ENCODE measurements at places on chromosomes 7 and 10.

DNA sequence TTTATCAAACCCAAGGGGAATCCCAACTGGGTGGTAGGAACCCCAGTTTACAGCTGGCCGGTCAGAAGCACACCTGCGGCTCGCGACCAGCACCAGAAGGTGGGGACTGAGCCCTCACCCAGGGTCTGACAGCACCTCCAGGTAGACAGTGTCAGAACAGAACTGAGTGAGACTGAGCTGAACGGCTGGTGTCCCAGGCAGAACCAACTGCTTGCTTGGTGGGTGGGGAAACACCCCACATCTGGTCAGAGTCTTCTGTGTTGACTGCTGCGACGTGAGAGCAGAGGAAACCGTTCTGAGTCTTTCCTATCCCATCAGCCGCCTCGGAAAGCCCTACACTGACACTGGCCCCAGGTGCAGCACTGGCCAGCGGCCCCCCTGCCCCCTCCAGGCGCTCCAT lies 160.7 kb downstream of the MAD1L1 start:
- H3K36me3 ChIP-seq: peaks cover 4% of the 10 kb centered on the region
- H3K27me3 ChIP-seq: no peaks in the 10 kb centered on the region
- H3K4me3 ChIP-seq: no peak overlapping the region

DNA sequence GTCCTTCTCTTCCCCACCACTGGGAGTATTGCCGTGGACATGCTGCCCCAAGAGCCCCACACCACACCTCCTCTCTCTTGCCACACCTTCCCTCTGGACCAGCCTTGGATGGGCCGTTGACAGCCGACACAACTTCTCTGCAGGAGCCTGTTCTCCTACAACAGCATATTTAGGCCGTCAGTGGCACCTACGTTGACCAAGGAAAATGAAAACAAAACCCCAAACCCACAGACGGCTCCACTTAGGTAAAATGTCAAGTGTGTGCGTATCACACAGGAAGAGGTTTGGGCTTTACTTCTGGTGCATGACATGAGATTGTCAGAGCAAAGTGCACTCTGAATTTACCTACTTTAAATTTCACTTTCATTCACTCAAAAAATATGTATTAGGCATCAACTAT lies 246.6 kb downstream of the ZMYND11 start:
- no peak for DNase-seq
- H3K4me3 ChIP-seq: no peak overlapping the region
- no peaks in the 10 kb centered on the region for H3K27me3 ChIP-seq
- no peak overlapping the region for H3K27ac ChIP-seq
- H3K36me3 ChIP-seq: no peaks in the 10 kb centered on the region

GRCh38 chr10:63760034-63760707 lies 239.0 kb downstream of the REEP3 start:
- DNase-seq: no peak
- H3K4me1 ChIP-seq: no peaks in the 10 kb centered on the region
- no peak overlapping the region for H3K27ac ChIP-seq
- no peak overlapping the region for H3K4me3 ChIP-seq
- no peaks in the 10 kb centered on the region for H3K36me3 ChIP-seq

- H3K4me3 ChIP-seq: no peak overlapping the region
- no peak overlapping the region for H3K27ac ChIP-seq
- no peaks in the 10 kb centered on the region for H3K27me3 ChIP-seq
- no peak for DNase-seq
- no peaks in the 10 kb centered on the region for H3K36me3 ChIP-seq
- H3K4me1 ChIP-seq: no peaks in the 10 kb centered on the region
Measured at GRCh38 chr10:58662314-58662713, 149.6 kb downstream of the BICC1 start.

DNA sequence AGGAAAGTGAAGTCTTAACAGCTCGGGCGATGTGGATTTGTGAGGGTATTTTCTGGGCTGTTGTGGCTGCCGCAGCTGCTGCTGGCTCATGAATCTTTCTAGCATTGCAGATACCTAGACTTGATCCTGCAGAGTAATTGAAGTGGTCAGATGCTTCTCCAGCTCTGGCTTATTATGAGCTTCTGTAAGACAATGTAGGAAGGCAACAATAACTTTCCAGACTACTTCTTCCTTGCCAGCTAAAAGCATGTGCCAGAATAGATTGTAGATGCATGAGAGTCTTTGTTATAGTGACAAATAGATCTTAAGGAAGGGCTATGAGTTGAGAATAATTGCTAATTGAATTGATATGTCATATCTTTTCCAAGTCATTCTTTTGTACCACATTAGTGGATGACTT lies 461.4 kb upstream of the POT1 start:
- no peaks in the 10 kb centered on the region for H3K27me3 ChIP-seq
- no peak overlapping the region for H3K27ac ChIP-seq
- peak; percentile 76 for DNase-seq
- peaks cover 4% of the 10 kb centered on the region for H3K4me1 ChIP-seq

GRCh38 chr7:141409219-141409618 lies 142.0 kb upstream of the AGK start:
- no peaks in the 10 kb centered on the region for H3K4me1 ChIP-seq
- no peak overlapping the region for H3K4me3 ChIP-seq
- H3K36me3 ChIP-seq: no peaks in the 10 kb centered on the region
- H3K27ac ChIP-seq: no peak overlapping the region
- H3K27me3 ChIP-seq: no peaks in the 10 kb centered on the region

DNA sequence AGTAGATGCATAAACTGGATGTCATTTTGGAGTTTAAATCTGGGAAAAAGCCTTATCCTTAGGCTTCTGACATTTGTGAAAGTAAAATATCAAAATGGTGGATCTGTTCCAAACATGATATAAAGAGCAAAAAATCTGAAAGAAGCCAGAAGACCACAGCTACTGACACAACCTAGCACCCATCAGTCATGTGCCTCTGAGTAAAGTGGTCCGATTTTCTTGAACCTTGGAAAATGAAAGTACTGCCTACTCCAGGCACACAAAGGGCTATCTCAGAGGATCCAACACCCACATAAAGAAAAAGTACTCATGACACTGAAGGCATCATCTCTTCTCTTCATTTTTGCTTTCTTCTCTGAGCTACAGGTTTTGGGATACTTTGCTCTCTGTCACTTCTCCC lies 150.7 kb downstream of the KMT2E start:
- peaks cover 2% of the 10 kb centered on the region for H3K36me3 ChIP-seq
- no peaks in the 10 kb centered on the region for H3K27me3 ChIP-seq
- H3K4me1 ChIP-seq: no peaks in the 10 kb centered on the region
- DNase-seq: no peak
- H3K27ac ChIP-seq: no peak overlapping the region

DNA sequence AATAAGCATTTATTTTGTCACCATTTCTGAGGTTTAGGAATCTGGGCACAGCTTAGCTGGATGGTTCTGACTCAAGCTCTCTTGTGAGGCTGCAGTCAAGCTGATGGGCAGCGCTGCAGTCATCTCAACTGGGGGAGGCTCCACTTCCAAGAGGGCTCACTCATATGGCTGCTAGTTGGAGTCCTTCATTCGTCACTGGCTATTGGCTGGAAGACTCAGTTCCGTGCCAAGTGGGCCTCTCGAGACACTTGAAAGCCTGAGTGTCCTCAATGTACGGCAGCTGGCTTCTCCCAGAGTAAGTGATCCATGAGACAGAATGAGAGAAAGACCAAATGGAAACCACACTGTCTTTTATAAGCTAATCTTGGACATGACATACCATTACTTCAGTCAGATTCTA lies 21.6 kb upstream of the COL13A1 start:
- H3K4me1 ChIP-seq: no peaks in the 10 kb centered on the region
- H3K4me3 ChIP-seq: no peak overlapping the region
- peaks cover 37% of the 10 kb centered on the region for H3K27me3 ChIP-seq

DNA sequence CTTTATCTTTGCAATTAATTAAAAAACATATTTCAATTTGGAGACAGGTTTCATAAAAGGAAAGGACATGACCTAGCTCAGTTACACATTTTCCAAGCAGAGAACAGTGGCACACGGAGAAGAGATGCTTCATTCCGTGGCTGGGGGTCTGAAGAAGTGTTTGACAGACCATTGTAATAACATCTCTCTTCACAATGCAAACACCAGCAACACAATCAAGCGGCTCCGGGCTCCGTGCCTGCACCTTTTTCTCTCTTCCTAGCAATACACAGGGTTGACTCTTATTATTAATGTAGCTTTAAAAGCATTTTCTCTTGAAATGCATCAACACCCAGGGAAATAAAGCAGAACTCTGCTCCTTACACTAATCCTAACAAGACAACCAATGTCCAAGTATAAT lies 261.0 kb upstream of the AOAH start:
- DNase-seq: no peak
- H3K27ac ChIP-seq: no peak overlapping the region
- no peaks in the 10 kb centered on the region for H3K27me3 ChIP-seq
- H3K4me3 ChIP-seq: no peak overlapping the region

DNA sequence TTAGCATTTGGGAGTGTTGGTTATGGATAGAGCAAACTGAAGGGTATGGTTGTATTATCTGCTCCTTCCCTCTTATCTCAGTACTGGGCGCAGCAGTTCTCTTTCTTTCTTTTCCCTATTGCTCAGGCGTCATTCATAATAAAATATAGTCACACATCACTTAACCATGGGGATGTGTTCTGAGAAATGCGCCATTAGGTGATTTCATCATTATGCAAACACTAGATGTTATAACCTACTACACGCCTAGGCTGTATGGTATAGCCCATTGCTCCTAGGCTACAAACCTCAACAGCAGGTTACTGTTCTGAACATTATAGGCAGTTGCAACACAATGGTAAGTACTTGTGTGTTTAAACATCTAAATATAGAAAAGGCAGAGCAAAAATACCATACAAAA lies 401.7 kb downstream of the EXOC4 start:
- no peaks in the 10 kb centered on the region for H3K4me1 ChIP-seq
- no peak overlapping the region for H3K27ac ChIP-seq
- no peak for DNase-seq
- no peak overlapping the region for H3K4me3 ChIP-seq
- no peaks in the 10 kb centered on the region for H3K27me3 ChIP-seq

DNA sequence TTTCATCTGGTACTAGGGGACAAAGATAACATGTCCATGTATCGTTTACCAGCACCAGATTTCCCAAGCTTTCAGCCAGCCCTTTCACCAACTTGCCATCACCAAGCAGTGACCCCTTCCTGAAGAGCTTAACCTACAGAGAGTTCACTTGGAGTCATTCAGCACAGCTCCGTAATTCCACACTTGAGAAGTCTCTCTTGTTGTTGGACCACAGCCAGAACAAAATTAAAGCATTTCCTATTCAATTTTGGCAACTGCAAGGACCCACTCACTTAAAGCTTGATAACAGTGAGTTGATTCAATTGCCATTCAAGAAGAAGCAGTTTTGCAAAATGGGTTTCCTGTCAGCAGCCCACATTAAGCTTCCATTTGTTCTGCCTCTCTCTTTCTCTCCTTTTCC lies 88.5 kb upstream of the LRRTM3 start:
- H3K27me3 ChIP-seq: no peaks in the 10 kb centered on the region
- H3K4me3 ChIP-seq: no peak overlapping the region
- DNase-seq: no peak
- H3K36me3 ChIP-seq: no peaks in the 10 kb centered on the region

DNA sequence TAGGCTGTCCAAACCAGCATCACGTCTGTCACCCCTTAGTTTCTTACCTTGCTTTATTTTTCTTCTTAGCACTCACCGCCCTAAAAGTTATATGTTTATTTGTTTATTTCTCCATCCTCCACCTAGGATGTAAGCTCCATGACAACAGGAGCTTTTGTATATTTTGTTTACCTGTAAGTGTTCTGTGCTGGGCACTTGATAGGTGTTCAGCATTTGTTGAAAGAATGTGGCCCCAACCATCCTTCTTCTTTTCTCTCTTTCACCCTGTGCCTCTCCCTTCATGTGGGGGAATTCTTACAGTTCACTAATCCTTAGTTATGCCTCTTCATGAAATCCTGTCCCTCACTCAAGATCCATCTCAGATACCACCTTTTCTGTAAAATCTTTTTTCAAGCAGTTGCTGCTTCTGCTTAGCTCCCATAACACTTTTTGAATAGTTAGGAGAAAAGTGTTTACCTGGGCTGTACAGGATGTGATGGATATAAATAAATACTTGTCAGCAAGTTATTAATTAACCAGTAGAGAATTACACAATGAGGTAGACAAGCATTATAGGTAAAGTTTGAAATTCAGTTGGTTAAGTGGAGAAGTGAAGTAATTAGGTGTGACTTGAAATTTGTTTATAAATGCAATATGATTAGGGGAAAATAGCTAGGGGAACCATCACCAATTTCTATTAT lies 9.7 kb downstream of the AHR start:
- peaks cover 49% of the 10 kb centered on the region for H3K4me1 ChIP-seq
- no peak overlapping the region for H3K4me3 ChIP-seq

- H3K27me3 ChIP-seq: no peaks in the 10 kb centered on the region
- H3K4me1 ChIP-seq: no peaks in the 10 kb centered on the region
- no peak overlapping the region for H3K27ac ChIP-seq
- H3K4me3 ChIP-seq: no peak overlapping the region
- DNase-seq: no peak
Measured at GRCh38 chr10:121558238-121558637, 40.0 kb downstream of the FGFR2 start.

DNA sequence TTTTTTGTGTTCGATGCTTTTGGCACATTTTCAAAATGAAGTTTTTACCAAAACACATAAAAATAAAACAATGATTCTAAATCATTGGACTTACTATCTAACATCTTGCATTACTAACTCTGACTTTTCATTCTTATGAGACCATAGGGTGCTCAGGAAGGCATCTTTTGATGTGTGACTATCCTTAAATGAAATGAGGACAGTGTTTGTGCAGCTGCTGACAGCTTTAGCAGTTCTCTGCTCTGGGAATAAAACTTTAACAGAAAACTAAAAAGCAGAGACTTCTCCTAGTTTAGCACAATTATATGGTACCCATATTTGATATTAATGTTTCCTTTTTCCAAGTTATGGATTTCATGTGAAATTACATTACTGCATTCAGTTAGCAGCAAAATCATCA lies 471.6 kb downstream of the ARL4A start:
- no peaks in the 10 kb centered on the region for H3K36me3 ChIP-seq
- H3K27ac ChIP-seq: no peak overlapping the region

- H3K4me1 ChIP-seq: peaks cover 30% of the 10 kb centered on the region
- peaks cover 52% of the 10 kb centered on the region for H3K36me3 ChIP-seq
- no peak overlapping the region for H3K27ac ChIP-seq
- DNase-seq: no peak
- H3K4me3 ChIP-seq: no peak overlapping the region
Measured at GRCh38 chr10:128060341-128061250, 65.6 kb downstream of the MKI67 start.

DNA sequence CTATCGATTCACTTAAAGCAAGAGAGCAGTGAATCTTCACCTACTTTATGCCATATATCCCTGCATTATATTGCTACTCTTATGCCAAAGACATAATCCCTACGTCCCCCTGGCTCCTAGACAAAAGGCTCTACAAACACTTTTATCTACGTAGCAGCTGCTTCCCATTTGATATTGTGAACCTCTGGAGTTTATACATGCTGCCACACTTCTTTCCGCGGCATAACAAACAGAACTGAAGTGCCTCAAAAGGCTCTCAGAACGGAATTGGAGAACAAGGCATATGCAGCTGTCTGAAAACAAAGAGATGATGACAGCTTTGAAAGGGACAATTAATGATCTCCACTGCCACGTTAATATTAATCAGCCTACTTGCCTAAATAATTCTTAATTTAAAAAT lies 985.6 kb upstream of the LRRN3 start:
- peak; percentile 9 for DNase-seq
- H3K27ac ChIP-seq: no peak overlapping the region
- no peak overlapping the region for H3K4me3 ChIP-seq
- H3K4me1 ChIP-seq: no peaks in the 10 kb centered on the region
- H3K36me3 ChIP-seq: no peaks in the 10 kb centered on the region
- no peaks in the 10 kb centered on the region for H3K27me3 ChIP-seq

GRCh38 chr10:52078397-52078937 lies 235.6 kb upstream of the DKK1 start:
- no peak overlapping the region for H3K4me3 ChIP-seq
- H3K36me3 ChIP-seq: no peaks in the 10 kb centered on the region
- no peak overlapping the region for H3K27ac ChIP-seq

- peaks cover 12% of the 10 kb centered on the region for H3K27me3 ChIP-seq
- no peaks in the 10 kb centered on the region for H3K4me1 ChIP-seq
- DNase-seq: no peak
- H3K27ac ChIP-seq: no peak overlapping the region
Measured at GRCh38 chr10:133161486-133162109, 1.6 kb downstream of the KNDC1 start.

Data from endothelial cell of umbilical vein (primary cell).